ENCODE measurements at places on chromosomes 16 and 17. TPM values are rescaled to one million over a fixed set of nuclear protein-coding genes. Genes with fewer than 3 reads are reported as not detected.
A peak's percentile ranks its signal among the peaks of the same experiment; 100 is the strongest.

DNA sequence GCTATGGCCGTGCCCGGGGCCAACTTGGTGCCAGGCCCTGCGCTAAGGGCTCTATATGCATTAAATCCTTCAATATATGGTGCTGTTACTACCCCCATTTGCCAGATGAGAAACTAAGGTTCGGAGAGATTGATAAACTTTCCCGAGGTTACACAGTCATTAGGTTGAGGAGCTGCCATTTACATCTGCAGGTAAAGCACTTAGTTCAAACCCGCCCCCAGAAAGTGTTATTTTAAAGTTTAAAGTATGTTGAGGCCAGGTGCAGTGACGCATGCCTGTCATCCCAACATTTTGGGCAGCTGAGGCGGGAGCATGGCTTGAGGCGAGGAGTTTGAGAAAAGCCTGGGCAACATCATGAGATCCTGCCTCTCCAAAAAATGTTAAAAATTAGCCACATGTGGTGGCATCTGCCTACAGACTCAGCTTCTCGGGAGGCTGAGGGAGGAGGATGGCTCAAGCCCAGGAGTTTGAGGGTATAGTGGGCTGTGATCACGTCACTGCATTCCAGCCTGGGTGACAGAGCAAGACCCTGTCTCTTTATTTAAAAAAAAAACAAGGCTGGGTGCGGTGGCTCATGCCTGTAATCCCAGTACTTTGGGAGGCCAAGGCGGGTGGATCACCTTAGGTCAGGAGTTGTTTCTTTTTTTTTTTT is 264.7 kb downstream of the PARN start:
- no peaks in the 10 kb centered on the region for H3K27me3 ChIP-seq
- H3K4me1 ChIP-seq: peaks cover 26% of the 10 kb centered on the region
- H3K4me3 ChIP-seq: no peak overlapping the region
- no peak for ATAC-seq
- H3K27ac ChIP-seq: no peak overlapping the region

- no peaks in the 10 kb centered on the region for H3K27me3 ChIP-seq
- H3K4me1 ChIP-seq: no peaks in the 10 kb centered on the region
- no peak for ATAC-seq
- no peak overlapping the region for H3K4me3 ChIP-seq
These were observed 26.4 kb downstream of the DDX19A start for GRCh38 chr16:70372921-70373728.

Gene CNTNAP4
- total RNA-seq: 0.31 TPM

Gene GGA3
- total RNA-seq: 27.8 TPM

DNA sequence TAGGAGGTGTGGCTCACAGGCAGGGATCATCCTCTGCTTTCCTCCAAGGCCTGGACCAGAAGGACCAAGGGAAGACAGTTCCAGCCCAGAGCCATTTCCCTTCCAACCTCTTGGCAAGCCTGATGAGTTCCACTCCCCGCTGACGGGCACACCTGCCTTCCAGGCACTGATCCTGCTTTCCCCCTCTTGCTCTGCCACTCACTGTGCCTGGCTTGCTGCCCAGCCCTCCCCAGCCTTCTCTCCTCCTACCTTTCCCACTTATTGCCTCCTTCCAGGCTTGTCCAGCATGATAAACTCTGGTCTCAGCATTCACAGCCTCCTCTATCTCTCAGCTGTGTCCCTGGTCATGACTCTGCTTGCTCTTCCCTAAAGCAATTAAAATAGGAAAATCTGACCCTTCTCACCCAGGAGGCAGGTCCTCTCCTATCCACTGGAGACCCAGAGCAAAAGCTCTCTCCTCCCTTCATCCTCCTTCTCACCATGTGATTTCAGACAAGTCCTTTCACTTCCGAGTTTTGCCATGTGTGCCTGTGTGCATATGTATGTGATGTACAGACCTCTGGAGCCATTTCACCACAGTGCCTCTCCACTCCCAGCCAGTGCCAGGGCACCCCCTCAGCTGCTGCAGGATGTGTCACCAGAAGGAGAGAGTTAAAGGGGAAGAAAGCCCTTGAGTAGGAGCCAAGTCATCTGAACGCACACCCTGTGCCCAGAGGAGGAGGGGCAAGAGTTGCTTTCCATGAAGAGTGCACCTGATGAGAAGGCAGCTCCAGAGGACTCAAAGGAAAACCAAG is 13.4 kb upstream of the TMEM170A start:
- H3K4me1 ChIP-seq: no peaks in the 10 kb centered on the region
- H3K4me3 ChIP-seq: no peak overlapping the region
- no peaks in the 10 kb centered on the region for H3K27me3 ChIP-seq
- H3K36me3 ChIP-seq: no peaks in the 10 kb centered on the region
- H3K27ac ChIP-seq: no peak overlapping the region
- ATAC-seq: no peak

- H3K27ac ChIP-seq: peak overlapping the region; percentile 70
- ATAC-seq: peak; percentile 71
- H3K4me3 ChIP-seq: no peak overlapping the region
- H3K4me1 ChIP-seq: peaks cover 16% of the 10 kb centered on the region
These were observed 13.4 kb downstream of the EPN2 start for GRCh38 chr17:19250421-19251173.

Gene EPN3
- total RNA-seq: not detected

Gene CA4
- 1.8 TPM for total RNA-seq

Gene FN3K
- 6.9 TPM for total RNA-seq

GRCh38 chr17:64092113-64092512 is 37.8 kb downstream of the ERN1 start:
- H3K4me1 ChIP-seq: peaks cover 17% of the 10 kb centered on the region
- no peak for ATAC-seq
- no peak overlapping the region for H3K4me3 ChIP-seq
- H3K36me3 ChIP-seq: no peaks in the 10 kb centered on the region
- no peak overlapping the region for H3K27ac ChIP-seq
- no peaks in the 10 kb centered on the region for H3K27me3 ChIP-seq

DNA sequence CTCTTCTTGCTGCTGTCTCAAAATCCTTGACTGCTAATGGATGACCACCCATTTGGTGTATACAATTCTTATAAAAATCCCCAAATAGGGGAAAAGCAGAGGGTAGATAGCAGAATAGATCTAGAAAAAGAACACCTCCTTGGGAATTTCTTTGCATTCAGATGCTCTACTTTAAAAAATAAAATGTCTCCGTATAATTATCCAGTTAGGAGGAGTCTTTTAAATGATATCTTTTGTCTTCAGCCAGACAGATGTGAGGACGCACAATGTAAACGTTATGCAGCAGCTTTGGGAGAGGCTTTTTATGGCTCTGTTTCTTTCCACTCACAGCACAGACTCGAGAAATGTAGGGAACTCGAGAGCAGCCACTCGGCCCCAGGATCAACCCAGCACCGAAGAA is 300.2 kb downstream of the IRF8 start:
- H3K27ac ChIP-seq: peak overlapping the region; percentile 89
- H3K36me3 ChIP-seq: no peaks in the 10 kb centered on the region
- H3K27me3 ChIP-seq: peaks cover 12% of the 10 kb centered on the region

- H3K4me1 ChIP-seq: no peaks in the 10 kb centered on the region
- no peak overlapping the region for H3K4me3 ChIP-seq
- no peaks in the 10 kb centered on the region for H3K36me3 ChIP-seq
- H3K27ac ChIP-seq: no peak overlapping the region
- no peak for ATAC-seq
These were observed 6.7 kb upstream of the GSG1L start for GRCh38 chr16:28069971-28070794.

DNA sequence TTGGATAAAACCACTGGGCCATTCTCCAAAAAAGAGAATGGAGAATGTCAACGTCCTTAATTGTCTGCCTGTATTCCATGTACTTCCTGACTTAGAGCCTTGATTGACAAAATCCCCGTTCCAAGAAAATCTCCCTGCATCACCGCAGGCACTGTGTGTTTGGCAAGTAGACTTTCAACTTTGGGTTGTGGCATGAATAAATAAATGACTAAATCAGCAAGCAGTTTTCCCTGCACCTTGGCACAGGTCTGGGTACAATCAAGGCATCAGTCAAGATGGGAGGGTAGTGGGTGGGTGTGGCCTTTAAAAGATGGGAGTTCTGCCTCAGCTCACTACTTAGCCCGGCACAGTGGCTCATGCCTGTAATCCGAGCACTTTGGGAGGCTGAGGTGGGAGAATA is 248.5 kb upstream of the RPL38 start:
- H3K4me1 ChIP-seq: peaks cover 13% of the 10 kb centered on the region
- H3K36me3 ChIP-seq: no peaks in the 10 kb centered on the region
- H3K27me3 ChIP-seq: peaks cover 68% of the 10 kb centered on the region
- H3K27ac ChIP-seq: no peak overlapping the region
- no peak overlapping the region for H3K4me3 ChIP-seq

DNA sequence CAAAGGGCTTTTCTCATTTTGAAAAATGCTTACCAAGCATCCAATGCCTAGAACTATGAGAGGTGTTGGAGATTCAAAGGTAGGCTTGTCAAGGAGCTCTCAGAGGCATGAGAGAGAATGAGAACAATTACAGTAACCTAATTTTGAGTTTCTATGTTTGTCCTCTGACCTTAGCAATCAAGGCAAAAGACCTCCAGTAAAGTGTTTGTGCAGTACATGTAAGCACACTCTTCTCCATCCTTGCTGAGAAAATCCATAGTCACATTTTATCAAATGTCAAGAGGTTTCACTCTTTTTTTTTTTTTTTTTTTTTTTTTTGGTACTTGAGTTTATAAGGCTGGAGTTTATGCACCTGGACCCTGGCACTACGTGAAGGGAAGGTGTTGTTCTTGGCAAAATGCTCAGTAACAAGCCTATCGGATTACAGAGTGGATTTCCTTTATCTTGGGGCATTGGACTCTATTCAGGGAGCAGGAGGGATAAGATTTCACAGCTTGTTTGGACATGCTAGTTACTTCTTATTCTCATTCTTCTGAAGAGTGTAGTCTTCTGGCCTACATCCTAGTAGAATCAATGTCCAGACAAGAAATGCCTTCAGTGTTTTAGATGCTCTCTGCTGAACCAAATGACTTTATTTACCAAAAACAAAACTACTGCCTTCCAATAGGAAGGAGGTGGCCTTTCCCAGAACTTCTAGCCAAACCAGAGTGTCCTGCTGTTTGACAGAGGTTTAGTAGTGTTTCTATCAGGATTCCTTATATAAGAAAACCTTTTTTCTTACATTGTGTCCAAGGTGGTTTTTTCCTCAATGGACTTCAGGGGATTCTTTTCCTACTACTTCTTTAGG is 21.9 kb downstream of the KCNJ2 start:
- H3K27me3 ChIP-seq: no peaks in the 10 kb centered on the region
- no peak overlapping the region for H3K4me3 ChIP-seq
- no peaks in the 10 kb centered on the region for H3K36me3 ChIP-seq
- no peak for ATAC-seq
- no peak overlapping the region for H3K27ac ChIP-seq

GRCh38 chr17:49779739-49780231 is 8.7 kb upstream of the KAT7 start:
- no peaks in the 10 kb centered on the region for H3K27me3 ChIP-seq
- H3K4me1 ChIP-seq: peaks cover 48% of the 10 kb centered on the region
- peak overlapping the region; percentile 63 for H3K27ac ChIP-seq
- ATAC-seq: peak; percentile 57
- H3K4me3 ChIP-seq: no peak overlapping the region

Gene PABPN1L
- not detected for total RNA-seq

Gene ABCC12
- not detected for total RNA-seq

Gene MAP2K4
- 28.0 TPM for total RNA-seq

- peaks cover 12% of the 10 kb centered on the region for H3K4me1 ChIP-seq
- H3K27me3 ChIP-seq: no peaks in the 10 kb centered on the region
- H3K36me3 ChIP-seq: no peaks in the 10 kb centered on the region
- no peak overlapping the region for H3K27ac ChIP-seq
- no peak for ATAC-seq
- H3K4me3 ChIP-seq: no peak overlapping the region
These were observed 79.4 kb upstream of the KSR1 start for GRCh38 chr17:27376637-27377547.

Gene KRTAP1-5
- total RNA-seq: not detected

DNA sequence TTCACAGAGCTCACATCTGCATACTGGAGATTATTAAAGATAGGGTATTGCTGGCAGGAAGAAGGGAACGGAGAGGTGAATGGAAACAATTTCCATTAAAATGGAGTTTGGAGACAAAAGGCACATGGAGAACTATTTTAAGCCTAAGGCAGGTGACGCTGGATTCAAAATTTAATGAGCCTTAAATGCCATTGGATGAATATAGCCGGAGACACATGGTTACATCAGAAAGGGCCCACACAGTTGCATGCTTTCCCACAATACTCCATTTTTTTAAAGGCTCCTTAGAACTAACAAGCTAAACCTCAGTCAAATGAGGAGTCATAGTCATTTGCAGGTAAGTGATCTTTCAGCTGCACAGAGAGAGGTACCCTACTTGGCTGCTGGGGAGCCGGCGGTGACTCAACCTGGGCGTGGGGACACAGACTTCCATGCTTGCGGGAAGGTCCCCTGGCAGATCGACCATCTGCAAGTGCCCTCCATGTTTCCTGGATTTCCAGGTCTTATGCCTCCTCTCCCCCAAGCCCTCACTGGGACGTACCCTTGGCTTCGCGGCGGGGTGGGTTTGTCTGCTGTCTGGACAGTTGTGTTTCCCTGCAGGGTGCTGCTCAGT is 259.2 kb downstream of the CBLN1 start:
- no peak for ATAC-seq
- no peak overlapping the region for H3K4me3 ChIP-seq
- H3K27me3 ChIP-seq: peaks cover 42% of the 10 kb centered on the region
- H3K27ac ChIP-seq: no peak overlapping the region

GRCh38 chr17:31085563-31085962 is 9.2 kb upstream of the NF1 start:
- no peak overlapping the region for H3K27ac ChIP-seq
- H3K36me3 ChIP-seq: no peaks in the 10 kb centered on the region
- no peaks in the 10 kb centered on the region for H3K4me1 ChIP-seq
- ATAC-seq: no peak
- no peak overlapping the region for H3K4me3 ChIP-seq

Gene IRF8
- total RNA-seq: 13.8 TPM

DNA sequence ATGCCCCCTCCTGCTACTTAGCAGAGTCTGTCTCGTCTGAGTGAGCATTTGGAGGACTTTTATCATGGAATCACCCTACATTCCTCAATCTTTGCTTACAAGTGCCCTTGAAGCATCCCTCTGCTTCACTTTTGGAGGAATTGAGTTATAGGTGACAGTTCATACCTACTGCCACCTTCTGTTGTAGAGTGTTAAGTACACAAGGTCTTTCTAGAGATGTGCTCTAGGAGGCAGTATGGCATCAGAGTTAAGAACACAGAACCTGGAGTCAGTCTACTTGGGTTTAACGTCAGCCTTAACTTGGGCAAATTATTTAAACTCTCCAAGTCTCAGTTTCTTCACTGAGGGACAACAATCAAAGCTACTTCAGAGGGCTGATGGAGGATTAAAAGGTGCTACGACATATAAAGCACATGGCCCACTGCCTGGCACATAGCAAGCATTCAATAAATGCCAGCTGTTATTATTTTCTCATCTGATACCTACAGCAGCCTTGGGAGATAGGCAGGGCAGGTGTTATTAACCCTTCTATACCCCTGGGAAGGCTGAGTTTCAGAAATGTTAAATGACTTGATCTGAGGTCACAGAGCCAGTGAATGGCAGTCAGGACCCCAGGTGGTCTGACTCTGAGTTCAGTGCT is 62.2 kb downstream of the UTP18 start:
- H3K27me3 ChIP-seq: no peaks in the 10 kb centered on the region
- H3K4me1 ChIP-seq: no peaks in the 10 kb centered on the region
- H3K4me3 ChIP-seq: no peak overlapping the region
- no peak overlapping the region for H3K27ac ChIP-seq
- ATAC-seq: no peak
- no peaks in the 10 kb centered on the region for H3K36me3 ChIP-seq

Gene STX8
- 67.9 TPM for total RNA-seq

Gene SSTR5
- total RNA-seq: not detected

GRCh38 chr17:70774339-70775117 is 605.2 kb downstream of the KCNJ2 start:
- H3K27ac ChIP-seq: no peak overlapping the region
- no peaks in the 10 kb centered on the region for H3K36me3 ChIP-seq
- no peaks in the 10 kb centered on the region for H3K4me1 ChIP-seq
- no peak for ATAC-seq
- no peaks in the 10 kb centered on the region for H3K27me3 ChIP-seq
- H3K4me3 ChIP-seq: no peak overlapping the region
